NCI-H446 treated with DMSO at 0.1 percent for 48 hours (cell line): ENCODE measurements at places on chromosomes 4 and X.

- no peak for DNase-seq
These were observed 1.5 kb downstream of the MAB21L2 start for GRCh38 chr4:150583287-150584110.

DNA sequence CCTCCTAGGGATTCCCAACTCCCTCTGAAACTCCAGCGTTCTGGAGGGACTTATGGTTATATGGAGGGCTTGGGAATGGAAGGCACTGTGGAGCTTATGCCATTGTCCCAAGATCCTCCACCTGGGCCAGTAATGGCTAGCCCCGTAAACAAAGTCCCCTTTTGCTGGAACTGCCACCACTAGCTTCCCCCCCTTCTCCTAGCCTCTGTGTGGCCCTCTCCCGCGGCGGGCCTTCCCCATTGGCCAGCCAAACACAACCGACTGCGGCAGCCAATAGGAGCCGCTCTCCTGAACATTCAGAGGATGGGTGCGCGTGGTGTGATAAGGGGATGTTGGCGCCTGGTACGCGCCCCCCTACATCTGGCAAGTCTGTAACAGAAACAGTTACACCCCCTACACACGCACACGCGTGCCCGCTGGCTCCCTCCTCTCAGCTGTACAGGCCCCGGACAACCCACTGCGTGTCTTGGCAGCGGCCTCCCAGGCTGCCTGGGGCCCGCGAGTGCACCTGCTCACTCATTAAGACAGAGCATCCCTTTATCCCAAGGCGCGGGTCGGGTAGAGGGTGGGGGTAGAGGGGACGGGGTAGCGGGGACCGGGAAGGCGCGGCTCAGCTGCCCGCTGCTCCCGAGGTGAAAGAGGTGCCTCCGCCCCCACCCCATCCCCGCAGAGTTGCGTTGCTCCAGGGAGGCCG, 863 bp upstream of the RAB33A start:
- DNase-seq = peak; percentile 70

DNA sequence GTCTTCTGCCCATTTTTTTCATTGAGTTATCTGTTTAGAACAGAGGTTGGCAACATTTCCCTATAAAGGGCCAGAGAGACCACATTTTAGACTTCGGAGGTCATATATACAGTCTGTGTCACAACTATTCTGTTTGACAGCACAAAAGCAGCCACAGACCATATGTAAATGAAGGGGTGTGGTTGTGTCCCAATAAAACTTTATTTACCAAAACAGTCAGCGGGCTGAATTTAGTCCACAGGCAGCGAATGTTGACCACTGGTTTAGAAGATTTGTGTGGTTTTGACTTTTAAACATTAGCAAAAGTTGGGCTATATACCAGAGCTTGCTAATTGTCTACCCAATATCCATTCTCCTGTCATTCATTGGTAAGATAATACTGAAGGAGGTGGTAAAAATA, 150.8 kb downstream of the AMELX start:
- DNase-seq = no peak

- DNase-seq = no peak
These were observed 171.3 kb downstream of the PTTG2 start for GRCh38 chr4:38131371-38132091.

DNA sequence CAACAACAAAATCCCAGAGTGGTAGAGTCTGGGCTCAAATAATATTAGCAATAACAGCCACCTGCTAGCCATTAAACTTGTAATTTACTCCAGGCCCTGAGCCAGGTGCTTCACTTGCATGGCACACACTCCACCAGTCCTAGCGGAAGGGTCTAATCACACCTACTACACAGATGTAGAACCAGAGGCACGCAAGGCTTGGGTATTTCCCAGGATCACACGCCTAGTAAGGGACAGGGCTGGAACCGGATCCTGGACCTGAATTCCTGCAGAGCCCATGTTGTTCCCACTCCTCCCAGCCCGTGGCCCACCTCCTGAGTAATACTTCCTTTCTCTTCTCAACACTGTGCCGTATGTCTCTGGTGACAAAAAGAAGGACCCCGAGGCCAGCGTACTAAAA, 5.7 kb downstream of the MAGEA1 start:
- no peak for DNase-seq

GRCh38 chrX:6986915-6987314, 160.6 kb upstream of the STS start:
- DNase-seq = no peak

DNA sequence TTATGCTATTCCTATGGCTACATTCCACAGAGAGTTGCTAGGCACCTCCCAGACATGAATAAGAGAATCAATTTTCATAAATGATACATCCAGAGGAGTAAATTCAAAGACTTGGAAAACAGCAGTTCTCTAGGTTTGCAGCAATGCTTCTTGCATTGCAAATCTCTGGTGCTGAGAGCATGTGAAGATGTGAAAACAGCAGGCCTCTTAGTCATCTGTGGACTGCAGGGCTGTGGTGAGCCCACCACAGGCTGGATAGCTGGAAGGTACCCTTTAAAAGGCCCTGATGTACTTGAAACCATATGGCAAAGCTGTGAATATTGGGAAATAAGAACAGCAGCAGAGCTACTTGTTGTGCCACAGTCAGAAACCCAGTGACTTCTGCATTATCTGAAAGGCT, 2135.9 kb downstream of the ARAP2 start:
- DNase-seq = no peak

DNA sequence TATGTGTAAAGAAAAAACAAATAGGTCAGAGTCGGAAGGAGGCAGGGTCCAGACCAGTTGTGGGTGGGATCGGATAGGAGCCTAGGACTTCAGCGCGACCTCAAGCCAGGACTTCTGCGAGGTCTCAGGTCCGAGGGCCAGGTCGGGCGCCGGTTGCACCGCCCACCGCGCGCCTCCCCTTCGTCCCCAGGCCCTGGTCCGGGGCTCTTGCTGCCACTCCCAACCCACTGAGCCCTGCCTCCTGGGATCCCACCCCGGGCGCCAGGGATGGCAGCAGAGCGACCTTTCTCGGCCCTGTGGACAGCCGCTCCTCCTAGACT, 12.3 kb downstream of the PITX2 start:
- DNase-seq = no peak

- DNase-seq = no peak
These were observed 1865.3 kb upstream of the AGA start for GRCh38 chr4:179307297-179308136.

DNA sequence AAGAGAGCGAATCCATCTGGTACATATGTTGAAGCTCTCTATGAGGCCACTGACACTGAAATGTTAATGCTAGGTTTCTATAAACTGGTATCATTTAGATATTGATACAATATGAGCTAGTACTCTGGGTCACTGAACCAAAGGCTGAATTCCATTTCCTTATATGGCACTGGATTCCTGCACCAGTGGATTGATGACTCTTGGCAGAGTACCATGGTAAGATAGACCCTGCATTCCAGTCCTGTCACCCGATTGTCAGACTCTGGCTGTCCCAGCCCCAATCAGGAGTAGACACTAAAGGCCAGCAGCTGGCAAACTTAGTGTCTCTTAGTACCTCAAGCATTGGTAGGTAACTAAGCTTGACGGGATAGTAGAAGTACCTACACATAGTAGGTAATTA, 44.0 kb upstream of the EOLA2 start:
- DNase-seq = no peak
